GM12878 (cell line): ENCODE measurements at places on chromosomes 12 and 14.
A peak's percentile ranks its signal among the peaks of the same experiment; 100 is the strongest.

GRCh38 chr12:29644536-29645162, 139.1 kb downstream of the TMTC1 start:
- DNase-seq = no peak

GRCh38 chr12:99946131-99946530, 38.6 kb downstream of the ANKS1B start:
- no peak for DNase-seq

GRCh38 chr14:38070061-38070588, 137.6 kb upstream of the SSTR1 start:
- DNase-seq = no peak

GRCh38 chr12:51219322-51219721, 1.5 kb upstream of the POU6F1 start:
- no peak for DNase-seq

- no peak for DNase-seq
Observed at GRCh38 chr12:49059299-49060171, 1.1 kb downstream of the KMT2D start.

GRCh38 chr14:96582411-96582961, 80.3 kb downstream of the PAPOLA start:
- DNase-seq = no peak

DNA sequence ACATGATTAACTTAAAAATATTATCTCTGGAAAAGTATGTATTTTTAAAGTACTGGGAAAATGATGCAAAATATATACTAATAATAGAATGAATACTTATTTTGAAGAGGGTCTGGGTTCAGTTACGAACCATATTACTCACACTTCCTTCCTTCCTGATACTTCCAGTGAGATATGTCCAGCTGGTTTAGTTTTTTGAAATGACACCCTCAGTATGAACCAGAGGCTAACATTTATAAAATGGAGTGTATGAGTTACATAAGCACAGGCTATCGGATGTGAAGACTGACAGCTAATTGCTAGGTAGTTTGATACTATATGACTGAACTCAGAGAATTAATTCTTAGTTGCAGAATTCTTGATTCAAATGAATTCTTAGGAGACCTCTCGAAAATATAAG, 122.9 kb downstream of the OTOGL start:
- DNase-seq = no peak

DNA sequence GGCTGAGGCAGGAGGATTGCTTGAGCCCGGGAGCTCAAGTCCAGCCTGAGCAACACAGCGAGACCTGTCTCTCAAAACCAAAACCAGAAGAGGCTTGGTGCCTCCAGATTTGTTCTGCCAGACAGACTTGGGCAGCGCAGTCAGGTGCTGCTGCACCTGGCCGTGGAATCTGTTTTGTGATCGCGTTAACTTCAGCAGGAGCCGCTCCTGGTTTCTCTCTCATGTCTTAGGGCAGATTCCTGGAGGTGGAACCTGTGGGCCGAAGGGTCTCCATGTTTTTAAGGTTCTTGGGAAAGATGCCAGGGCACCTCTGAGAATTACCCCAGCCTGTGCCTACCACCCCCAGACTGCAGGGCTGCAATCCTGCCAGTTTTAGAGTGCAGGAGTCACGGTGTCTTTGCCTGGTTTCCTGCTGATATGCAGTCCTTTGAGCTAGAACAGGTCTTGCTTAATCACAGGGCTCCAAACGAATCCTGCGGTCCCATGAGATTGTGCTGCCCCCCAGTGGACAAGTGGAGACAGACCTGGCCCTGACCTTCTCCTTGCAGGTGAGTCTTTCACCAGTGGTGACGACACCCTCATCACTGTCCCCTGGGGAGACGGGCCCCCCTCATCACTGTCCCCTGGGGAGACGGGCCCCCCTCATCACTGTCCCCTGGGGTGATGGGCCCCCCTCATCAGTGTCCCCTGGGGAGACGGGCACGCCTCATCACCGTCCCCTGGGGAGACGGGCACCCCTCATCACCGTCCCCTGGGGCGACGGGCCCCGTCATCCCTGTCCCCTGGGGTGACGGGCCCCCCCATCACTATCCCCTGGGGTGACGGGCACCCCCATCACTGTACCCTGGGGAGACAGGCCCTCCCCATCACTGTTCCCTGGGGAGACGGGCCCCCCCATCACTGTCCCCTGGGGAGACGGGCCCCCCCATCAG, 37.6 kb downstream of the PACS2 start:
- peak; percentile 54 for DNase-seq

GRCh38 chr14:91418387-91419043, 895 bp upstream of the CCDC88C start:
- DNase-seq = no peak

- no peak for DNase-seq
Observed at GRCh38 chr12:48051681-48052080, 47.4 kb upstream of the COL2A1 start.

- DNase-seq = no peak
Observed at GRCh38 chr12:132597333-132598316, 12.8 kb downstream of the LRCOL1 start.

DNA sequence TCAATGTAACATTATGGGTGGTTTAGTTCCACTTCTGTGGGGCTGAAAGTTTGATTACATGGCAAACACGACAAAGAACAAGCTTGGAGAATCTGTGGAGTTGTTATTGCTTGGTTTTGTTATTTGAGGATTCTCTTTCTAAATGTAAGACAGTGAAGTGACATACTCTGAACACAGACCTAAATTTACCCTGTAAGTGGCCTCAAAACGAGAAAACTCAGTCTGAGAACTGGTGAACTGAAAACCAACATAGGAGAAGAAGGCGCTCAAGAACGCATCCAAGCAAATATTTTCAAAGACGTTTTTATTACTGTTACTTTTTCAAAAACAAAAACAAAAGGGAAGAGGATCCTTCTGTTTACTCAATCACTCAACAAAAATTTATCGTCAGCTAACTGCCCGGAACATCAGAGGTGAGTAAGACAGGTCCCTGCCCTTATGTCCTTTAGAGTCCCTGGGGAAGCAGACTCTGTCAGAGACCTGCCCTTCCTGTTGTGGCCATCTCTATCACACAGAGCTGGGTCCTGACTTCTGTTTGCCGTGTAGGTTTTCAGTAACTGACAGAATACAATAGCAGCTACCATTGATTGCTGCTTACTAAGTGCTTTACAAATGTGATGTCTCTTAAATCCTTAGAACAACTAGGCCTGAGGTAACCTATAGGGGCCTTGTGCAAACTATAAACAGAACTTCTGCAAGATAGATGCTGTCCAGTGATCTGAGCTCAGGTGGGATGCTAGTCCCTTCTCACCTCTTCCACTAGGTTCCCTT, 79.3 kb upstream of the C12orf71 start:
- DNase-seq = peak; percentile 62

GRCh38 chr14:50955373-50956043, 11.2 kb upstream of the PYGL start:
- DNase-seq = no peak

DNA sequence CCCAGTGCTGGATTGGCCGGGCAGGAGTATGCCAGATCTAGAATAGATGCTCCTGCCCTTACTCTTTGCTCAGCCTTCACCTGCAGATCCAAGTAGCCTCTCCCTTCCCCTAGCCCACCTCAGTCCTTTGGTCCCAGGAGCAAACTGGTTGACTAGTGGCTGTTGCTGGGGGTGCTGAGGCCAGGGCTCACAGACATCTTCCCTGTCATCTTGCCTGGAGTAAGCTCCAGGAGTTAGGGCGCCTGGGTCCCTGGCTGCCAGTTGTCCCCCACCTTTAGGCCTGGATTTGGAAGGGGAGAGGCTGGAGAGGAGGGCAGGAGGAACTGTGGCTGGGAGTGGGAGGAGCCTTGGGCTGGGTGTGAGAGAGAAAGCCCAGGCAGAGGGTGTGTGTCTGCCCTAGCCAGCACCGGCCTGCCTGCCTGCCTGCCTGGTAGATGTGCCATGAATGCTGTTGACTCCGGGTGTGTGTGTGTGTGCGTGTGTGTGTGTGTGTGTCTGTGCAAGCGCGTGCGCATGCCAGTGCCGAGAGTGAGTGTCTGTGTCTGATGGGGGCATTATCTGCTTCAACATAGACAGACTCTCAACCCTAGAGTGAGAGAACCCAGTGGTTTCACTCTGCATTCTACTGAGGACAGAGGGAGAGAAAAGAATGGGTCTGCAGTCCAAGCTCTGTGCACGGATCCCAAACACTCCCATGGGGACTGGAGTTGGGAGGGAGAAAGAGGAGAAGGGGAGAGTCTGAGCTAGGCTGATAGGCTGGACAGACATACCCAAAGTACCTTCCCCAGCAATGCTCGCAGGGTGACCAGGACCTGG, 845 bp upstream of the RARG start:
- DNase-seq = no peak

- DNase-seq = no peak
Observed at GRCh38 chr14:100819829-100820475, 6.0 kb upstream of the MEG3 start.

GRCh38 chr12:87815771-87816585, 213.2 kb downstream of the C12orf50 start:
- DNase-seq = no peak

DNA sequence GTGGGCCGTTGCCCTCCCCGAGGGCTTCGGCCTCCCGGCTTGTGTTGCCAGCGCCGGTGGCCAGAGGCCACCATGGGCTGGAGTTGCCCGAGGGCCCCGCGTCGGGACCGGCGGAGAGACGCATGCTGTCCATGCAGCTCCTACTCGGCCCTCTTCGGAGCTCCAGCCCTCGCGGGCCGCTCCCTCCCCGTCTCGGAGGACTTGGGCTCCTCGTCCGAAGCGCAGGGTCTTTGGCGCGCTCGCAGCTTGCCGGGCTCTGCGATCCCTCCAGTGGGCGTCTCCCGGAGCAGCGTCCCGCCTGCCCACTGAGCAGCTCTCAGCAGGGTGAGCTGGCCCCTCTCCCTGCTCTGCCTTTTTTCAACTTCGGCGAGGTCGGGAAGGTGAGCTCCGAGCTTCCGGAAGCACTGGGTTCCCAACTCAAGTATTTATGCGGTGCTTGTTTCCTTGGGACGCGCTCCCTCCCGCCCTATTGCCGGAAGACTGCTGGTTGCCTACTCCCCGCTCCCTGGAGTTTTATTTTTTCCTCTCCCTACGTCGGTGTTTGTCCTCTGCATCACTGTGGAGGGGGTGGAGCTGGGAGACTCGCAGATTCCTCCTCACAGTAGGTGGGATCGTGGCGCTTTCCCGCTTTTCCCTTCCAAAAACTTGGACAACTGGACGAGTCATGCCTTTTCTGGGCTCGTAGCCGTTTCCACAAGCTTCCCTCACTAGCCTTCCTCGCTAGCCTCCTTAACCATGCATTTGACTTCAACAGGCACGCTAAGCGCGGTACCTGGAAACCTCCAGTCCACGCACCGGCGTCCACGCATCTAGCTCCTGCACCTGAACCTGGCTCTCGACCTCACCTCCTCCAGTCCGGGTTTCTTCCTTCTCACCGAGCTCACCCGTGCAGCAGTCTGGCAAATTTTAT, at the start of gene AVPR1A:
Gene AVPR1A, minus strand, starts transcription at position 489 of the 910 bp plus-strand sequence. Its CDS starts 365 bp downstream, at position 124.
- DNase-seq = no peak

GRCh38 chr12:113072136-113072535, 15.6 kb downstream of the DTX1 start:
- no peak for DNase-seq
